ENCODE measurements at places on chromosomes 6 and 20. TPM values are rescaled to one million over a fixed set of nuclear protein-coding genes. Genes with fewer than 3 reads are reported as not detected.

GRCh38 chr20:44691424-44692423 is 23.4 kb upstream of the CCN5 start:
- no peak for DNase-seq

The CLPSL1 gene
- not detected for total RNA-seq

DNA sequence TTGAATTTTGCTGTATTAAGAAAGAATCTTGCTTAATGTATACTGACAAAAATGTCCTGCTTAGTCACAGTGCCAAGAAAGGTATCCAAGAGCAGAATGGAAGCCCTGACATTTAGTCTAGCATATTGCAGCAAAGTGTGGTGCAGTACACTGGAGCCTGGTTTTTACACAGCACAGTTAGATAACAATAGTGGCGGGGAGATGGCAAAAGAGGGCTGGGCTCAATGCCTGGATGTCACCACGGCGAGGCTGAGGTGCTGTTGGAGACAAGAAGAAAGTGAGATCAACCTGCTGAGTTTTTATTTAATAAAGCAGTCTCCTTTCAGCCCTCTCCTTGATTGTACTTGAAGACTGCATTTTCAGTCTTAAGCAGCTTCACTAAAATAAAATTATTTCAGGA is 426.0 kb downstream of the LMBRD1 start:
- no peak for DNase-seq

The TAF11 gene
- total RNA-seq = 30.3 TPM

The C6orf58 gene
- total RNA-seq = not detected

DNA sequence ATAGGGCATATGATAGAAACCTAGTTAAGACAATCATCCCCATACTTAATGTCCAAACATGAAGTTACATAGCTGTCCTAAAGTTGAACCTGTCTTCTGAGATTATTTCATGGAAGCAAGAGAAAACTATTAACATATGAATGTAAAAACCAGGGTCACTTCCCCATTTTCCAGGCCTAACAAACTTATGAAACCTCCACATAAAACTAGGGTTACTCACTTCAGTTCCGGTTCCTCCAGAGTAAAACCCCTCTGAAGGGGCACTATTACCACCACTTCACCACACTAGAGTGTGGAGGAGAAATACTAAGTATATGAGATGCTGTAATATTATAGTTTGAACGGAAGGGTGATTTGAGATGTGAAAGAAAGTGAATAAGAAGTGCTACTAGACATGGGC is 14.9 kb downstream of the PRKN start:
- no peak for DNase-seq

The MOG gene
- not detected for total RNA-seq

The CDSN gene
- not detected for total RNA-seq

DNA sequence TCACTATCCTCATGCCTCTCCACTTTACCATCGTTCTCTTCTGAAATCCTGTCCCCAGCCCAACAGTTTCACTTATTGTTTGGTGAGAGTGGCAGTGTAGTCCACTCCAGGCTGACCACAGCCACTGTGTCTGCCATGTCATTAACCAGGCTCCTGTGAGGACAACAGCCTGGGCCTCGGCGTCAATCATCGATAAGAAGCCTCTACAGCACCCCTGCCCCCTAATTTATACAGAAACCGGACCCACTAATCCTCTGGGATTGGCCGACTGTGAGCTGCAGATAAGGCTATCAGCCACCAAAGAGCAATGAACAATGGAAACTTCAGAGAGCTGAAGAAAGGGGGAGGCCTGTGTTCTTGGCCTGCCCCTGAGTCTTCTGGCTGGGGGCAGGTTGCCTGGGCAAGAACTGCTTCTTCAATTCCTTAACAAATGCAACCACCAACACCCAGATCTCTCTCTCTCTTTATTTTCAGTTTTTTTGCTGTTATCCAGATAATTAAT is 3.4 kb downstream of the EGFL8 start:
- no peak for DNase-seq

- no peak for DNase-seq
These were observed 24.2 kb downstream of the GLP1R start for GRCh38 chr6:39072830-39073229.

The HLA-G gene
- total RNA-seq = 0.88 TPM

DNA sequence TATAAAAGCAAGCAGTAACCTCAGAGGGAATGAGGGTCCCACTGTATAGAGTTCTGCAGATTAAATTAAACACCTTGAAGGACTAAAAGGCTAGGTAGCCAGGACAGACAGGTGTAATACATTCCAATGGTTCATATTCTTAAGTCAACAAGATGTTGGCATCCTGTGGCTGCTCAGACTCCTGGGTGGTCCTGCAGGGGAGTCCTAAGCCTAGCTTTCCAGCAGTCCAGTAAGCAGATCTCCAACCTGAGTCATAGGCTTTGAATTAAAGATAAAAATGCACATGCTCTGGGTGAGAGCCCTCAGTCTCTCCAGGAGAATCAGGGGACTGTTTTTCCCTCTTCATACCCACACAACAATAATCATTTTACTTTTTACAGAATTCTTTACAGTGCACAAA is 307.3 kb upstream of the SUPT3H start:
- DNase-seq = no peak

DNA sequence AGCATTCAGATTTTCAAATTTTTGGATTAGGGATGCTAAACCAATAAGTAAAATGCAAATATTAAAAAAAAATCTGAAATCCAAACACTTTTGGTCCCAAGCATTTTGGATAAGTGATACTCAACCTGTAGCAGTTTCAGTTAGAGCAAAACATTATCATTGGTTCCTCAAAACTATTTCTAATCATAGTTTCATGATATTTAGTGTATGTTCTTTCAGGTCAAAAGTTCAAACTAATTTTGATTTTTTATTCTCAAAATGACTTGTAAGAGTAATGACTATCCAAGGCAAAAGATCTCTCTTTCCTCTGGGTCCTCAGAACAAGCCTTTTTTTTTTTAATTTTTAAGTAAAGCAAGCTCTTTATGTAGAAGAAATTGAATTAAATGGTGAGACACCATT is 64.0 kb upstream of the TFB1M start:
- no peak for DNase-seq

GRCh38 chr6:167571550-167571949 is 246.7 kb downstream of the TTLL2 start:
- DNase-seq = no peak

- DNase-seq = no peak
These were observed 2.6 kb upstream of the NR2E1 start for GRCh38 chr6:108163267-108163643.

- no peak for DNase-seq
These were observed 673 bp downstream of the MARCKS start for GRCh38 chr6:113857556-113858479.

- DNase-seq = no peak
These were observed 13.5 kb upstream of the TBX18 start for GRCh38 chr6:84777888-84778287.

The COL10A1 gene
- total RNA-seq = not detected

All from GM12878 (cell line).